Muscle of arm (tissue), 14 donors: ENCODE measurements at places on chromosomes 6 and 20.

DNA sequence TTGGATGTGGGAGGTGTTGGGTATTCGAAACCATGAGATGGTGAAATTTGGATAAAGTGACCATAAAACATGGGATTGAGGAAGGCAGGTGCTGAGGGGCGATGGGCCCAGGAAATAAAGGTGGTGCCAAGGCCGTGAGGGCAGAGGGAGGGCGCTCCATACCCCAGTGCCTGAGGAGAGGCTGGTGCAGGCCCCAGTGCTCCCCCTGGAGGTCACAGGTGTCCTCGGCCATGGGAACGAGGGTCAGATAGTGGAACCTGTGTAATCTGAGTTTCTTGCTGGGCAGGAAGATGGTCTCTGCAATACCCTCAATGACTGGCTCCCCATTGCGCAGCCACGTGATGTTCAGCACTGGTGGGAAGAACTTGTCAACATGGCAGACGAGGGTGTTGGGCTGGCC is 16.2 kb downstream of the HLA-DPB1 start:
- no peak for DNase-seq

GRCh38 chr6:129957941-129958898 is 60.2 kb upstream of the L3MBTL3 start:
- DNase-seq: no peak

DNA sequence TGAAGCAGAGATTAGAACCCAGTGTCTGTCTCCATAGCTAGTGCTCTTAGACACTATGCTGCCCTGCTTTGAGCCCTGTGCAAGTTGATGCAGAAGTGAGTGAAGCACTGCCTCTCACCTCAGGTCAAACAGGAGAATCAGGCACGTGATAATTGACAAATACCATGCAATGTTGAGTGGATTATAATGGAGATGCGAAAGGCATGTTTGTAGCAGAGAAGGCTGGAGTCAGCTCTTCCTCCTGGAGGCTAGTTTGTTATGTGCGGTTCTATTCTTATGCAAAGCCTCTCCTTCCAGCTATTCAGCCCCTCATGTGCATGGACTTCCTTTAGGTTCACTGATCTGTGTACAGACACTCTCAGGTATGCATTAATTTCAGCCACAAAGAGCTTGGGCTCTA is 108.5 kb downstream of the MANEA start:
- no peak for DNase-seq

DNA sequence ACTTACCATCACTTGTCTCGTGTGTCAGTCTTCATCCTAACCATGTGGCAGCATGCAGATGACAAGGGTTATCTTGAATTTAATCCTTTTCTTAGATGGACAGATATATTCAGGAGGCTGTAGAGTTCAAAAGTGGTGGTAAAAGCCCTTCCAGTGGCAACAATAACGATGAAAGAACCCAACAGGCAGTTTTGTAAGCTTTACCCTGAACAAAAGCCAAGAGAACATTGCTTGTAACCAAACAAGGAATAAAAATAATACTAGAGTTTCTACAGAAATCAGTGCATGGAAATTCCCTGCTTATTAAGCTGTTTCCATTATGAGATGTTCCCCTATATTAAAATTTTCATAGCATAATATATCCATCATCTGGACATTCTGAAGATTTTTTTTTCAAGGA is 69.7 kb downstream of the PDE7B start:
- DNase-seq: no peak

GRCh38 chr20:51363378-51363777 is 179.1 kb downstream of the NFATC2 start:
- DNase-seq: no peak

GRCh38 chr6:138424004-138424904 is 20.2 kb downstream of the HEBP2 start:
- no peak for DNase-seq

DNA sequence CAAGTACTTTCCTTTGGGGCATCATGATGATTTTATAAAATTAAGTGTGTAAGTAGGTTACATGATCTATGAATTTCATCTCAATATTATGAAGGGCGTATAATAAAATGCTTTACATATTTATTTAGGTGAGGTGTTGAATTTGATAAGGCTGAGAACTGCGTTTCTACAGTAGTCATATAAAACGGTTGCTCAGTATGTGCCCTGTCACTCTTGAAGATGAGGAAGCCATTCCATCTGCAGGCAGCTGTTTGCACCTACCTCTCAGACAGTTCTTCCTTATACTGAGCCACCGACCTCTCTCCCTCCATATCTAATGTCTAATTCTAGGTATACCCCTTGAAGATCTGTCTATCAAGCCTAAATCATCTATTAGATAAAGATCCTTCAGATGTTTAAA is 16.1 kb downstream of the NCOA7 start:
- no peak for DNase-seq

GRCh38 chr20:1661542-1662299 is 4.1 kb upstream of the SIRPG start:
- no peak for DNase-seq
